Stimulated activated CD8-positive, alpha-beta memory T cell treated with anti-CD3 and anti-CD28 coated beads, Interleukin-4, amount 100 ng/mL, for 1 hour (primary cell): ENCODE measurements at places on chromosomes 2 and 18.

DNA sequence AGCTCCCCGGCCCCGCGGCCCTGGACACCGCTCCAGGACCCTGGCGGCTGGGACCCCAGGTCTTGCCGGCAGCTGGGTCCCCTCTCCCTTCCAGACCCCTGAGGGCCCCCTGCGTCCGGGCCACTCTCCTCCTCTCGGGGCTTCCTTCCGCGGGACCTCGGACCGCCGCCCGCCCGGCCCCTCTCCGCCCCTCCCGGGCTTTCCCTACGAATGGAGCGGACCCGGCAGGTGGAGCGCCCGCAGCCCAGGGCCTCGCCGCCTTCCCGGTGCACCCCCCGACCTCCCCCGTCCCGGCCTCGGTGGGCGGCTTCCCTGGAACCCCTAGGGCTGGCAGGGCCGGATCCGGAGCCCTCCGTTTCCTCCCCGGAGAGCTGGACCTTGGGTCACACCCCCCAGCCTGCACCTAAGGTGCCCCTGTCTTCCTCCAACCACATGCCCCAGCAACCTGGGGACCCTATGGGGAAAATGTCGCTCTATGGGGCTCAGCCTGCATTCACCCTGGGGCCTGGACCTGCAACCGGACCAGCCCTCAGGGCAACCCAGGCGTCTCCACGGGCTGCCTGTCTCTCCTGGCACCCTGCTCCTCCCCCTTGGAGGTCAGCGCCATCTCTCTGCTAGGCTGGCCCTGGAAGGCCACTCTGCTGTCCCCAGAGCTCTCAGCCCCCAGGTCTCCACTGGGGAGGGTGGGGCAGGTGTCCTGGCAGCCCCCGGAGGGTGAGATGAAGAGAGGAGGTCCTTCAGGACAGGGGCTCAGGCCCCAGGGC is 730 bp downstream of the B3GNT7 start:
- no peak for DNase-seq

DNA sequence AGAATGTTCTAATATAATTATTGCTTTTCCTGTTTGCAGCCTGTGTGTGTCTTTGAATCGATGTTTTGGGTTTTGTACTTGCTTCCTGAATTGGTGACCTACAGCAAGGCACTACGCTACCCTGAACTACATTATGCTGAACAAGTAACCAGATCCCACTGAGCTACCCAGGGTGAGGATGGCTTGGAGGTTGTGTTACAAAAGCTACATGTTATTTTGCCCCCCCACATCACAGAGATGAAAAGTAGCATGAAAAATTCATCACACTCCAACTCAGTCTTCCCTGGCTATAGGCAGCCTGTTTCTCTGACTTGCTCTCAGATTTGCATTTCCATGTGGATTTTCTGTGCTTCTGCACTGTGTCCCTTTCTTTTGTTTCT is 162.1 kb downstream of the LDLRAD4 start:
- DNase-seq, result no peak

DNA sequence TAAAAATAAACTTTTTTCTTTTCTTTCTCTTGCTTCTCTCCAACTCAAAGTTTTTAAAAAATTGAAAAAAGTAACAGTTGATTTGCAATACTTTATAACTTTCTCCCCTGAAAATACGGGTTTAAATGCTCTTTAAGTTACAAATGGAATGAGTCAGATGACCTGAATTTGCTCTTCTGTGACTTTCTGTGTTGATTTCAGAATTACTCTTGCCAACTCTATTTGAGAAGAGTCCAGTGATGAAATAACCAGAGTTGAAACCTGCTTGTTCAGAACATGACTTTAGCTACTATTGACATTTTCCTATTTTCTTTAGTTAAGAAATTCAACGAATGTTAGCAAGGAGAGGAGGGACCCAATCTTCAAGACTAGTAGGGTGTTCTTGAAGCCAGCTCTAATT is 146.1 kb upstream of the ZSWIM2 start:
- no peak for DNase-seq

DNA sequence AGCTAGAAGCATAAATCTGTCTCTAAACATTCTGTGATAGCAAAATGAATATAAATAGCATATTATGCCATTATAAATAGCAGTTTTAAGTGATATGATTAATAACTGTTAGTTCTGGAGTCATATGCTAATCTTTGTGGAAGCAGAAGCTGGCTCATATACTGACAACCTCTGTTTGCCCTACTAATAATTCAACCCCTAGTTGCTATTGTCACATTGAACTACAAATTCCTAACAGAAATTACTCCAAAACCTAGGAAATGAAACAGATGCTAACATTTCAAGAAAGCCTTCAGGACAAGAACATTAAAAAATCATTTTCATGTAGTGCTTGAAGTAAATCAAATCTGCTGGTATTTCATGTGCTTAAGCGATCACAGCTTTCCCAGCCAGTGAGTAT is 28.2 kb downstream of the CALCRL start:
- DNase-seq, result no peak

DNA sequence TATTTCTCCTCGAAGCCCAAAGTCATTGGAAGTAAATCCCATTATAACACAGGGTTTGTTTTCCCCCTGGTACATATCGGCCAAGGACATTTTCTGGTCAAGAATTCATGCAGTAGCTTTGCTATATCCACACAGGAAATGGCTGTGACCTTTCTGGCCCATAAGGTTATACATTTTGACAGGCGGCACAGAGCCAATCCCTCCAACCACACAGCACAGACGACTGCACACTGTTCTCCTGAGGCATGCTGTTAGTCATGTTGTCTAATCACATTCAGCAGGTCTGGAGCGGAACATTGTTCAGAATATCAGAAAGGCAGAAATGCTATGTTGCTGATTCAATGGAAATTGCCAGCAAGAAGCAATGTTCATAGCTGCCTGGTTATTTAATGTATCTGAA is 742.3 kb upstream of the SLC8A1 start:
- no peak for DNase-seq

DNA sequence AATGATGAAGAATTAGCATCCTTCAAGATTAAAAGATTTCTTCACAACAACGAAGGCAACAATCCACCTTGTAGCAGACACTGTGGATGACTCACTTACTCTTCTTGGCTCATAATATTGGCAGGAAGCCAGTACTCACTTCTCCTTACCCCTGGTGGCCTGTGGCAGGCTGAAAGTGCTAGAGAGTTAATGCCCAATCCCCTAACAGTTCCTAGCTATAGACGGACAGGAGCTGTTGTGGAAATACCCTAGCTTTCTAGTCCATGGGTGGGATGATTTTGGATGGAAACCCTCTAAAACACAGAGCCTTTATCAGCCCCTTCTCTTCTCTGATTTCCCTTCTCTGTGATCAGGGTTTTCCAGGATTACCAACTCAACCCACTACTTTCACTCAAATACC is 128.6 kb upstream of the NYAP2 start:
- DNase-seq, result no peak

GRCh38 chr2:165055082-165055851 is 99.9 kb upstream of the SLC38A11 start:
- no peak for DNase-seq

DNA sequence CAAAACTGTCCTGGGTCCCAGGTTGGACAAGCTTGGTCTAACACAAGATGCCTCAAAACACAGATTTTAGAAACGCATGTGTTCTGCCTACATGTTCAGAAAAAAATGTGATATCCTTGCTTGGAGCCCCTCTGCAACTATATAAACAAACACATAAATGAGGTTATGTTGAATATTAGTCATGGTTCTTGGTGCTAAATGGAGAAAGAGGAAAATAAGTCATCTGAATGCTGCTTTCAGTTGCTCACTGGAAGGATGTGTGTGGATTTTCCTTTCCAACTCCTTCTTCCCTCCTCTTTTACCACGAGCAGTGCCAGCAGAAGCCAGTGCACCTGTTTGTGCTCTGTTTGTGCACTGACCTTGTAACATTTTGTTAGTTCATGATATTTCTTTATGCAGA is 85.3 kb downstream of the PIEZO2 start:
- DNase-seq, result no peak

DNA sequence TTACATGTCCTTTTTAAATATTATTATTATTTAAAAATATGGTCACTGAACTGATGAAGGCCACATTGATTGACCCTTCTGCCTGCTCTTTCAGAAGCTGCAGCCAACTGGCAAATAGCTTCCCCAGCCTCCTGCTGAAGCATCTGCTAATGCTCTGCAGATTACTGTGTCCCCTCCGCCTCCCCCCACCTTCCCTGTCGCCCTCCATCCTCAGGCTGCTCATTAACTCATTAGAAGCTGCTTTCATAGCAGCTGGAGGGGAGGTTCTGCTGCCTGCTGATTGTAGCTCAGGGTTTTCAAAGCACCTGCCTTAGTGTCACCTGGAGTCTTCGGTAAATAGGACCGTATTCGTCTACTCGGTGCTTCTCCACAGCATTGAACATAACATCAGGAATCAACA is 24.8 kb upstream of the LMAN1 start:
- DNase-seq, result no peak

GRCh38 chr18:44859263-44859662 is 178.6 kb downstream of the SETBP1 start:
- no peak for DNase-seq

DNA sequence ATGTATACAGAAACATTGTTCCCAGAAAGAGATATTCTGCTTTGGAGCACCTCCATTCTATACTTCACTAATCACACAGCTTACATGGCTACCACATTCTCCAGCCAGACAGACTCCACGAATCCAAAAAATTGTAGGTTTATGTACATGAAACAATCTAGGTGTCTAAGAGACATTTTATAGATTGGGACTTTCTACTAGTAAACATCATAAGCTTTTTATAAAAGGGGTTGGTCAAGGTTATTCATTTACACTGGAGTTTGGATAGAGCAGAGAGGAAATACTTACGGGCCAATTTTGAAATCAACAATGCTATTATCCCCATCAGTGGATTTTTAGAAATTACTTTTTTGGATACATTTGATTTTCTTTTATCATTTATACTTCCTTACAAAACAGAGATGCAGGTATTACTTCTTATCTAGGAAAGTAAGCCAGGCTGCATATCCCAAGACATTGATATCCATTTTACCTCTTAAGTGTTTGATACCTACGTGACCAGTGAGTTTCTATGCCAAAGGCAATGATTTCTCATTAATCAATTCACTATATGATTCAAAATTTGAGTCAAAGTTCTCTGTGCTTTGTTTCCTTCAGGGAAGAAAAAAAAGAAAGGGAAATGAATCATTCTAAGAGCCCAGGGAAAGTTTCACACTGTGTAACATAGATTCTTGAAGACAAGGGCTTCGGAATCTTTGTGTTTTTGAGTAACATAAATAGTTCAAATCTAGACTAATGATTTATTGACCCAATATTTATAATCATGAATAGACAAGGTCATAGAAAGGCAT is 140.5 kb downstream of the PTH2R start:
- no peak for DNase-seq

DNA sequence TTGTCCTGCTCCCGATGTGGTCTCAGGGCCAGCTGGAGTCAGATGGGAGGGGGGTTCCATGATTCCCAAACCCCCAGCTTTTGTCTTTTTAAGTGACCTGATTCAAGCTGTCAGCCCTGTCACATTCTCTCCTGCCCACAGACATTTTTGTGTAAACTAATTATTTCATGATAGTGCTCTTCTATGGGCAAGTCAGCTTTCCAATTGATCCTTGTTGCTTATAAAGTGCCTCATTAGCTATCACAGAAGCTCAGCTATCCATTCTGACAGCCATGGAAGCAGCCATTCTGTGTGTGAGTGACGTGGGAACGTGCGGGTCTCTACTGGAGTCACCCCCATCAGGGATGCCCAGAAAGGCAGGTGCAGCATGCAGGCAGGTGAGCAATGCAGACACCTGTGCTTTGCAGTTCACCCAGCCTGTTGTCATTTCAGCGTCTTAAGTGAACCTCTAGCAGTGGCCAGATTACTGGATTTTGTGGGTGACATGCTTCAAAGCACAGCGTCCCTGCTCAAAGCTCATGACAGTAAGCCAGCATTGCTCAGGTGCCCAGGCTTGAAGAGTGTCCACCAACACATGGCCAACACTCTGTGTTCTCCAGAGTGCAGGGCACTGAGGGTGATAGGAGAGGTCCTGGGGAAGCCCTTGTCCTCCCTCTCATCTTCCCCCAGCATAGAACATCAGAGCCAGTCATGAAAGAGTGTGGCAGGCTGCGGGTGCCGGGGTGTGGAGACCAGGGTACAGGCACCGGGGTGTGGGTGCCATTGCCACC is 162.1 kb upstream of the SH3BP4 start:
- DNase-seq, result no peak

DNA sequence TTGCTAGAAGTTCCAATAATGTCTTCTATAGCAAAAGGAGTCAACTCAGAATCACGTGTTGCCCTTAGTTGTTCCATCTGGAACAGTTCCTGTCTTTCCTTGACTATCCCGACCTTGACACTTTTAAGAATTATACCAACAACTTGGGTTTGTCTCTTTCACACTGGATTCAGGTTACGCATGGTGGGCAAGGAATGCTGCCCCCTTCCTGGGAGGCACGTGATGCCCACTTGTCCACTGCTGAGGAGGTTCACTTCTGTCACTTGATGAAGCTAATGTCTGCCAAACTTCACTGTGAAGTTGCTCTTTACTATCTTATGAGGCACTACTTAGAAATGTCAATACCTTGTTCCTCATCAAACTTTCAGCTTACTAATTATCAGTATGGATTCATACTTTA is 5.3 kb downstream of the COX5B start:
- DNase-seq, result no peak

- DNase-seq, result no peak
Measured at GRCh38 chr2:157874348-157874747, 1.8 kb downstream of the ACVR1 start.

DNA sequence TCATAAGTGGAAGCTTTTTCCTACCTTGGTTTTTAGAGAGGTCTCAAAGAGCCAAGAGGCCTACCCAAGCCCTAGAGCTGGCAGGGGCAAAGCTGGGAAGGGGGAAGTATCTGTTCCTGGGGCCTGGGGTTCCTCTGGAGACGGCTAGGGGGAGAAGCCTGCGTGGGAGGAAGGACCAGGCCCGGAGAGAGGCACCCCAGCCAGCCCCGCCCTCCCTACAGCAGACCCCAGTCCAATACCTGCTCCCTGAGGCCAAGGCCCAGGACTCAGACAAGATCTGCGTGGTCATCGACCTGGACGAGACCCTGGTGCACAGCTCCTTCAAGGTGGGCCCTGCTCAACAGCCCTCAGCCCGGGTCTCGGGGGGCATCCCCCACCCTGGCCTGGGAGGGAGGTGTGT is 2.2 kb downstream of the CTDSP1 start:
- no peak for DNase-seq

GRCh38 chr2:102512161-102512560 is 39.1 kb downstream of the SLC9A4 start:
- no peak for DNase-seq

- no peak for DNase-seq
Measured at GRCh38 chr18:27600245-27600644, 415.1 kb upstream of the CHST9 start.

GRCh38 chr2:135913727-135914365 is 37.6 kb upstream of the MCM6 start:
- no peak for DNase-seq
